Aorta (tissue), 5 donors: ENCODE measurements at places on chromosomes 1 and 21. TPM values are rescaled to one million over a fixed set of nuclear protein-coding genes. Genes with fewer than 3 reads are reported as not detected.

Gene HES3
- total RNA-seq = not detected

Gene BEST4
- 0.30 TPM for total RNA-seq

Gene RGSL1
- total RNA-seq = not detected

Gene RIMKLA
- total RNA-seq = 1.3 TPM

Gene KCNE2
- 2.4 TPM for total RNA-seq

GRCh38 chr1:202794051-202794740, 14.0 kb downstream of the KDM5B start:
- no peaks in the 10 kb centered on the region for H3K27me3 ChIP-seq
- no peak overlapping the region for H3K27ac ChIP-seq
- no peaks in the 10 kb centered on the region for H3K36me3 ChIP-seq
- H3K4me1 ChIP-seq = no peaks in the 10 kb centered on the region
- no peak overlapping the region for H3K4me3 ChIP-seq

- no peaks in the 10 kb centered on the region for H3K36me3 ChIP-seq
- DNase-seq = no peak
- no peaks in the 10 kb centered on the region for H3K4me1 ChIP-seq
- no peaks in the 10 kb centered on the region for H3K27me3 ChIP-seq
- no peak overlapping the region for H3K4me3 ChIP-seq
- no peak overlapping the region for H3K27ac ChIP-seq
These were observed 440.2 kb downstream of the PTPRU start for GRCh38 chr1:29676496-29676895.

- no peak for DNase-seq
- no peak overlapping the region for H3K4me3 ChIP-seq
- no peaks in the 10 kb centered on the region for H3K36me3 ChIP-seq
- H3K4me1 ChIP-seq = no peaks in the 10 kb centered on the region
- no peak overlapping the region for H3K27ac ChIP-seq
These were observed 13.2 kb downstream of the ADGRB2 start for GRCh38 chr1:31750858-31751510.

GRCh38 chr21:17491716-17492414, 21.0 kb upstream of the CXADR start:
- H3K4me3 ChIP-seq = no peak overlapping the region
- H3K27ac ChIP-seq = no peak overlapping the region
- peak; percentile 60 for DNase-seq
- no peaks in the 10 kb centered on the region for H3K36me3 ChIP-seq
- no peaks in the 10 kb centered on the region for H3K27me3 ChIP-seq

GRCh38 chr1:19359357-19359756, 47.2 kb downstream of the SLC66A1 start:
- H3K27me3 ChIP-seq = no peaks in the 10 kb centered on the region
- no peaks in the 10 kb centered on the region for H3K4me1 ChIP-seq
- peaks cover 11% of the 10 kb centered on the region for H3K36me3 ChIP-seq
- H3K4me3 ChIP-seq = no peak overlapping the region
- no peak overlapping the region for H3K27ac ChIP-seq

DNA sequence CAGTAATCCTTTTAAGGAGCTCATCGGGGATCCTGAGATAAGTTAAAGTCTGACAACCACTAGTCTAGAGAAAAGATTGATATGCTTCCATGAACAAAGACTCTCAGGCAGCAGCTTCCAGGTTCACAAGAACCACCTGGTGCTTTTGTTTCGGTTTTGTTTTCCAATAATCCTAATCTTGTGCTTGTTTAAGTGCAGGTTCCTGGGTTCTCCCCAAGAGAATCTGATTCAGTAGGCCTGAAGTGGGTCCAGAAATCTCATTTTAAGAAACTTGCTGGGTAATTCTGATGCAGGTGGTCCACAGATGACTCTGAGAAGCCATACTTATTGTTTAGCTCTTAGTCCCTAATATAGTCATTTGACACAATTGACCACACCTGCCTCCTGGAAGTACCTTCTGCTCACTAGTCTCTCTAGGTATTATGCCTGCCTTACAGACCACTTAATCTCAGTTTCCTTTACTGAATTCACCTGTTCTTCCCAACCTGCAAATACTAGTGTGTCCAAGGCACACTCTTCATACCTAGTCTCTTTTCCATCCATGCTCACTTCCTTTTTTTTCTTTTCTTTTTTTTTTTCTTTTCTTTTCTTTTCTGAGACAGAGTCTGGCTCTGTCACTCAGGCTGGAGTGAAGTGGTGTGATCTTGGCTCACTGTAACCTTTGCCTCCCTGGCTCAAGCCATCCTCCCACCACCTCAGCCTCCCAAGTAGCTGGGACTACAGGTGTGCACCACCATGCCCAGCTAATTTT, 20.5 kb upstream of the FRRS1 start:
- no peak for DNase-seq
- H3K27ac ChIP-seq = no peak overlapping the region
- H3K4me1 ChIP-seq = no peaks in the 10 kb centered on the region
- H3K4me3 ChIP-seq = no peak overlapping the region
- no peaks in the 10 kb centered on the region for H3K36me3 ChIP-seq

DNA sequence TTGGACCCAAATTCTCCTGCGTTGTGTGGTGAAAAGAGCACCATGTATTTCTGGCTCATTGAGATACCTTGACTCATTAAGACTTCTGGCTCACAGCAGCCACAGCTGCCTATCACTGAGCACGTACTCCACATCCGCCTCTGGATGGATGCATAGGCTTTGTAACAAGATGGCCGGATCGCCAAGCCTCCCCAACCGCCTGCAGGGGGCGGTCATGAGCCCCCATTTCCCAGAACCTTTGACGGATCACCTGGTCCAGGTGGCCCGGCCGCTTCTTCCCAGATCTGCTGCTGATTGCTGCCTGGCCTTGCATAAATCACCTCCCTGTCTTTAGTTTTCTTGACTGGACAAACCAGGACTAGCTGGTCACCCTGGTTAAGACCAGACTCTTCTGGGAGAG, 156.5 kb upstream of the KLHDC7A start:
- no peaks in the 10 kb centered on the region for H3K4me1 ChIP-seq
- no peak overlapping the region for H3K27ac ChIP-seq
- DNase-seq = peak; percentile 27
- no peak overlapping the region for H3K4me3 ChIP-seq
- H3K27me3 ChIP-seq = no peaks in the 10 kb centered on the region

DNA sequence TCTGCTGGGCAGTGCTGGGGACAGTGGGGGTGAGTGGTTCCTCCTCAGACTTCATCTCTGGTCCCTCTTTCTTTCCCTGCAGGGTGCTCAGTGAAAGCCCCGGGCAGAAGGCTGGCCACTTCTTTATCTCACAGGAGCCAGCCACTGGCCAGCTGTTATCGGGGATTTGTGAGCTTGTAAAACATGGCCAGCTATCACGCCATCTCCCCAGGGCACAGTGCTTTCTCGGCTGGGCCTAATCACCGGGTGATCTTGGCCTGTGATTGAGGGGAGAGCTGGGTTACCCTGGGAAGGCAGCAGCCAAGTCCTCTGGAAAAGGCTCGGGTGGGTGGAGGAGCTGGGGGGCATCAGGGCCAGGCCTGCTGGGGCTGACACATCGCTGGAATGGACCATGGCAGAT, 83.0 kb downstream of the IGSF21 start:
- no peak overlapping the region for H3K4me3 ChIP-seq
- H3K27ac ChIP-seq = no peak overlapping the region
- no peaks in the 10 kb centered on the region for H3K4me1 ChIP-seq
- H3K27me3 ChIP-seq = no peaks in the 10 kb centered on the region
- no peaks in the 10 kb centered on the region for H3K36me3 ChIP-seq
- DNase-seq = no peak

- no peaks in the 10 kb centered on the region for H3K27me3 ChIP-seq
- no peak overlapping the region for H3K4me3 ChIP-seq
- DNase-seq = no peak
- no peaks in the 10 kb centered on the region for H3K4me1 ChIP-seq
- H3K27ac ChIP-seq = no peak overlapping the region
These were observed 239.9 kb upstream of the TMEM51 start for GRCh38 chr1:14913482-14914177.

- no peak overlapping the region for H3K27ac ChIP-seq
- DNase-seq = no peak
- H3K4me1 ChIP-seq = no peaks in the 10 kb centered on the region
- H3K4me3 ChIP-seq = no peak overlapping the region
- no peaks in the 10 kb centered on the region for H3K27me3 ChIP-seq
- H3K36me3 ChIP-seq = no peaks in the 10 kb centered on the region
These were observed 16.5 kb downstream of the CCDC30 start for GRCh38 chr1:42479621-42480020.

DNA sequence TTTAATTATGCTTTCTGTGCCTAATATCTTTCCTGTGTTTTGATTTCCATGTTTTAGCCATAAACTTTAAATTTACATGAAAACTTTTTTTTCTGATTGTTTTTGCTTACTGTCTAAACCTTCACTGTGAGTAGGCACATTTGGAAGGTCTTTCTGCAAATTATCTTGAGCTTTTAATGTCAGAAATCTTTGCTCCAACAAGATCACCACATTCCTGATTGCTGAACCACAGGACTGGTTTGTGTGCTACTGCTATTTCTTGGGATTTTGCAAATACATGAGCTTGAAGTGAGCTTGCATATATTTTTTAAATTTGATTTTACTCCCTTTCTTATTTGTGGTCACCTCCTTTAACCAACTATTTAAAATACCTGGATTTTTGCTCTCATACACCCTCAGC, 61.3 kb downstream of the PTBP2 start:
- DNase-seq = no peak
- H3K27me3 ChIP-seq = no peaks in the 10 kb centered on the region

DNA sequence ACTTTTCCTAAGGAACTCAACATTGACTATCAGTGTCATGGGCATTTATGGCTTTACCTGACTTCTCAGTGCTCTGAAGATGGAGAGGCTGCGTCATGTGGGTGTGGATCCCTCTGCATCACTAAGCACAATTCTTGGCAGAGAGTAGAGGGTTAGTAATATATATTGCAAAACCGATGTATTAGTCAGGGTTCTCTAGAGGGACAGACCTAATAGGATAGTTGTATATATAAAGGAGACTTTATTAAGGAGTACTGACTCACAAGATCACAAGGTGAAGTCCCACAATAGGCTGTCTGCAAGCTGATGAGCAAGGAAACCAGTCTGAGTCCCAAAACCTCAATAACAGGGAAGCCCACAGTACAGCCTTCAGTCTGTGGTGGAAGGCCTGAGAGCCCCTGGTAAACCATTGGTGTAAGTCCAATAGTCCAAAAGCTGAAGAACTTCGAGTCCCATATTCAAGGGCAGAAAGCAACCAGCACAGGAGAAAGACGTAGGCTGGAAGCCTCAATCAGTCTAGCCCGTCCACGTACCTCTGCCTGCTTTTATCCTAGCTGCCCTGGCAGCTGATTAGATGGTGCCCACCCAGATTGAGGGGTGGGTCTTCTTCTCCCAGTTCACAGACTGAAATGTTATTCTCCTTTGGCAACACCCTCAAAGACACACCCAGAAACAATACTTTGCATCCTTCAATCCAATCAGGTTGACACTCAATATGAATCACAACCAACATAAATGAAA, 159.7 kb upstream of the NRIP1 start:
- H3K36me3 ChIP-seq = no peaks in the 10 kb centered on the region
- no peak for DNase-seq
- H3K27ac ChIP-seq = no peak overlapping the region
- H3K27me3 ChIP-seq = no peaks in the 10 kb centered on the region
- H3K4me3 ChIP-seq = no peak overlapping the region
- no peaks in the 10 kb centered on the region for H3K4me1 ChIP-seq

GRCh38 chr1:46612937-46613660, 3.5 kb downstream of the MOB3C start:
- H3K36me3 ChIP-seq = no peaks in the 10 kb centered on the region
- H3K27me3 ChIP-seq = no peaks in the 10 kb centered on the region
- DNase-seq = no peak
- no peaks in the 10 kb centered on the region for H3K4me1 ChIP-seq
- peak overlapping the region; percentile 1 for H3K4me3 ChIP-seq

GRCh38 chr1:160621633-160622413, 25.0 kb downstream of the SLAMF1 start:
- no peaks in the 10 kb centered on the region for H3K27me3 ChIP-seq
- no peak overlapping the region for H3K4me3 ChIP-seq
- DNase-seq = no peak
- H3K27ac ChIP-seq = no peak overlapping the region
- H3K36me3 ChIP-seq = no peaks in the 10 kb centered on the region

DNA sequence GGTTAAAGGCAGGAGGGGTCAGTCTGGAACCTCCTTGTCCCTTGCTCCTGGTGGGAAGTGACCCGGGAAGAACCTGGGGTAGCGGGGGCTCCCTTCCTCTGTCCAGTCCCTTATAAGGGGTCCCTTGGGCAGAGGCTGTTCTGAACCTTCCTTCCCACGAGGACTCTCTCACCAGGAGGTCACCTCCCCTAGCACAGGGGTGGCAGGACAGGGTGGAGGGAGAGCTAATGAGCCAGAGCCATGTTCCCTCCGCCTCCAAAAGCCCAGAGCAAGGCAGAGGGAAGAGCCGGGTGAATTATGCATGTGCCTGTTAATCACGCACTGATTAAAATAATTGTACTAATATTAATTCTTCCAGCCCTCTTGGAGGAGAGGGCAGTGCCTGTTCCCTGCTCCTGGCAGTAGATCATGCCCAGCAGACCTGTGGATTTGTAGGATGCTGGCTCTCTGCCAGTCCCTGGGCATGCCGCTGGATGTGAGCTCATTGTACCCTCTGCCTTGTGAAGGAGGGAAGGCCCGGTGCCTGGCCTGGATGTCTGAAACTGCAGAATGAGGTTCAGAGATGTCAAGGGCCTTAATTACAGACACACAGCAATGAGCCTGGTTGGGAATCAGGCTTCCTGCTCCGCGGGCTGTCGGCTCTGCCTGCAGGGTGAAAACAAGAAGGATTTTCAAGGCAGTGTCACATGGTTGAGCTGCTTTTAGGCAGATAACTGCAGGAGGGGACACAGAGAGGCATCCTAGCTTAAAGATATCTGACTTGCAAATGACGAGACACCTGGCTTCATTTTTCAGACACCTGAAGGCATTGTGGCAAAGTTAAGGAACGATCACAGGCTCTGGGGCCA, 68.2 kb downstream of the IGSF21 start:
- H3K4me3 ChIP-seq = no peak overlapping the region
- H3K4me1 ChIP-seq = no peaks in the 10 kb centered on the region
- H3K27me3 ChIP-seq = no peaks in the 10 kb centered on the region
- DNase-seq = no peak

DNA sequence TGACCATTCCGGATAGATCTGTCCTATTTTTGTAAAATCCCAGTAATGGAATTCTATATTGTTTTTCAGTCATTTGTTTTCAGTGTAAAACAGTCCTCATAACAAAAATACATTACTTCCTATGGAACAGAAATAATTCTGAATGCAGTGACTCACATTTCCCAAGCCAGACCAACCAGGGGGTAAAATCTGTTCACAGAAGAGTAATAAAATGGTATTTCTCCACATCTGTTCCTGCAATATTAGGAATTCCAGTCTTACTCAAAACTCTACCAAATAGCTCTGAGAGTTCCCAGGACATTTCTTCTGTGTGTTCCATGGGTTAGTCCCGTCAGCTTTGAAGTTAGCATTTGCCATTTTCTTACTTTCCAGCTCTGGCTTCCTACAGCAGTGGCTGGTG, 2.6 kb upstream of the DDR2 start:
- no peaks in the 10 kb centered on the region for H3K27me3 ChIP-seq
- H3K4me1 ChIP-seq = peaks cover 10% of the 10 kb centered on the region
- no peaks in the 10 kb centered on the region for H3K36me3 ChIP-seq
- DNase-seq = no peak
- H3K27ac ChIP-seq = peak overlapping the region; percentile 95
- H3K4me3 ChIP-seq = no peak overlapping the region
